Activated CD4-positive, alpha-beta T cell treated with anti-CD3 and anti-CD28 coated beads for 36 hours (primary cell): ENCODE measurements at places on chromosomes 16 and 17. TPM values are rescaled to one million over a fixed set of nuclear protein-coding genes. Genes with fewer than 3 reads are reported as not detected.

The KRTAP9-4 gene
- not detected for total RNA-seq

The PDE6G gene
- 2.5 TPM for total RNA-seq

The AIPL1 gene
- not detected for total RNA-seq

The SULT1A4 gene
- total RNA-seq = 1.3 TPM

The AOC2 gene
- 1.9 TPM for total RNA-seq

The DNAH9 gene
- total RNA-seq = not detected

The HAP1 gene
- not detected for total RNA-seq

The STX1B gene
- total RNA-seq = 1.3 TPM

The CHST4 gene
- total RNA-seq = not detected

GRCh38 chr16:13573903-13574302 is 346.1 kb upstream of the ERCC4 start:
- no peaks in the 10 kb centered on the region for H3K36me3 ChIP-seq
- H3K27ac ChIP-seq = no peak overlapping the region
- H3K27me3 ChIP-seq = no peaks in the 10 kb centered on the region

GRCh38 chr16:80148826-80149225 is 392.0 kb upstream of the DYNLRB2 start:
- H3K27ac ChIP-seq = no peak overlapping the region
- peaks cover 14% of the 10 kb centered on the region for H3K27me3 ChIP-seq
- DNase-seq = no peak
- H3K36me3 ChIP-seq = no peaks in the 10 kb centered on the region
- no peaks in the 10 kb centered on the region for H3K4me1 ChIP-seq

DNA sequence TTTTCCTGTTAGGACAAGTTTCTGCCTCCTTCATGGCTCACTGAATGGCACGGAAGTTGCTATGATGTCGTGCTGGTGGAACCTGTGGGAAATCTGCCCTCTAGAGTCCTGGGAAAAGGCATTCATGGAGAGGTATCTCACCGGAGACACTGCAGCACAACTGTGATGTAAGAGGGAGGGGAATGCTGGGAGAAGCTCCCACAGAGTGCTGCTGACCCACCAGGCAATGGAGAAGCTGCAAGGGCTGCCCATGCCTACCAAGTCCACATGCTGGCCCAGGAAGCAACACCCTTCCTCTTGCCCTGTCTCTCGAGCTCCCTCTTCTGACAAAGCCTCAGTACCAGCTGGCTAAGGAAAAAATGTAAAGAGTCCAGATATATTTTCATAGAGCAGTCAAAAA is 45.2 kb upstream of the SLC5A11 start:
- no peak overlapping the region for H3K4me3 ChIP-seq
- no peak for DNase-seq
- H3K36me3 ChIP-seq = peaks cover 58% of the 10 kb centered on the region
- peaks cover 3% of the 10 kb centered on the region for H3K4me1 ChIP-seq
- H3K27me3 ChIP-seq = no peaks in the 10 kb centered on the region

DNA sequence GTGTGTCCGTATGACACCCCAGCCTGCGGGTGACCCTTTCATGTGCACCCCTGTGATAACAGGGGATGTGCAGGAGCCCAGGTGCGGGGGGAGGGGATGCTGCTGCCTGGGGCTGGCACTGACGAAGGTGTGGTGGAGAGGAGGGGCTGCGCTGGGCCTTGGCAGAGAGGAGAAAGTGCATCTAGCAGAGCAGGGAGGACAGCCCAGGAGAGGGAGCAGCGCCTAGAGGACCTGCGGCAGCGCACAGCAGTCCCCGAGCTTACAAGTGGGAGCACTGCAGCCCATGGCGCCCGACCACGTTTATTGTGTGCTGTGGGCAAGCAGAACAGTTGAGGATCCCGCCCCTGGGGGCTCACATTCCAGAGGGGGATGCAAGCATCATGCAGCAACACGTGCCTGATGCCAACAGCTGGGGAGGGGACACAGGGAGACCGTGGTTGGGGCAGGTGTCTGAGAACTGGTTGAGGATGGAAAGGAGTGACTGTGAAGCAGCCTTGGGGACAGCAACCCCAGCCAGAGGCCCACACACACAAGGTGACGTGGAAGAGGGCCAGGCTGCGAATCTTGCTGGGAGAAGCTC is 10.9 kb upstream of the SLC7A5 start:
- peak; percentile 5 for DNase-seq
- H3K4me1 ChIP-seq = peaks cover 24% of the 10 kb centered on the region
- H3K4me3 ChIP-seq = no peak overlapping the region
- H3K27me3 ChIP-seq = no peaks in the 10 kb centered on the region

GRCh38 chr16:25596194-25596593 is 95.6 kb upstream of the HS3ST4 start:
- DNase-seq = no peak
- no peaks in the 10 kb centered on the region for H3K36me3 ChIP-seq

DNA sequence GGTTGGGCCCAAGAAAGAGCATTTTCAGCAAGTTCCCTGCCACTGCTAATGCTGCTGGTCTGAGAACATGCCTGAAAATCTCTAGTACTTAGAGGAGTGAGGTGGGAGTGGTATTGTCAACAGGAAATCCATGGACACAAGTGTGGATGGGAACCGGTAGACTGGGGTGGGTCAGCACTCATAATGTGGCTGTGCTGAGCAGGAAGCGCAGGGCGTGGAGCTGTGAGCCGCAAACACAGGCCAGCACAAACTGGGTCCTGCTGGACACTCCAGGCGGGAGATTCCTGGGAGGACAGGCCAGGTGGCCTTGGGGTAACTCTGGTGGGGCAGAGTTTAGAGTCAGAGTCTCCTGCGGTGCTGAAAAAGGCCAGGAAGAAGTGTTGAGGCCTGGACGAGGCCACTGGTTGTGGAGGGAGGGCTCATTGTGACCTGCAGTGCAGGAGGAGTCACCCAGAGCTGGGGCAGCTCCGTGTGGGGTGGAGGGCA is 62.6 kb downstream of the BANP start:
- H3K27ac ChIP-seq = no peak overlapping the region
- no peak for DNase-seq
- peaks cover 16% of the 10 kb centered on the region for H3K36me3 ChIP-seq
- no peak overlapping the region for H3K4me3 ChIP-seq
- H3K27me3 ChIP-seq = no peaks in the 10 kb centered on the region

DNA sequence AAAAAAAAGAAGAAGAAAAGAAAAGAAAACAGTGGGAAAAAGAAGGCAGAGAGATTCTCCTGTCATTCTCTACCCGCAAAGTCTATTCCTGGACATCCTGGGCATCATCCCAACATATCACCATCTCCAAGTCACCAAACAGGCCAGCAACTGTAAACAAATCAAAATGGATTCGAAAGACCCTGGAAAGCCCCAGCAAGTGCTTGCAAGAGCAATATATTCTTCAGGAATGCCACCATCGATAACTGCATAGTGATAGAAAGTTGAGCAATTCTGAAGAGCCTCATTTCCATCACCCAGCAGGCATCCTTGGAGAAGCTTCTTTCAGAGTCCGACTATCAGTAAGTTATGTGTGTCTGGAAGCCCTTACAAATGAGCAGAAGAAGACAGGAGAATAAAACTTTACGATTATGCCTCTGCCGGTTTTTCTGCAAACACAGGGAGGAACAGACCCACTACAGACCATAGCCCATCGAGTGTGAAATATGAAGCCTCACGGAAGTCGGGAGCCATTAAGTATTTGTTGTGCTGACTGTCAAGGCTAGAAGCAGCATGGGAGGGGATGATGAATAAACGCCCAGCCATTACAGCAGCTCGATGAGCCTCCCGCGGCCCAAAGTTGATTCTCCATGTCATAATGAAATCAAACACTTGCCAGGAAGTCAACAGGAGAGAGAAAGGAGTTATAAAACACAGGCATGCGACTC is 64.5 kb upstream of the SEC14L1 start:
- no peak overlapping the region for H3K27ac ChIP-seq
- H3K27me3 ChIP-seq = peaks cover 12% of the 10 kb centered on the region
- H3K4me1 ChIP-seq = no peaks in the 10 kb centered on the region

DNA sequence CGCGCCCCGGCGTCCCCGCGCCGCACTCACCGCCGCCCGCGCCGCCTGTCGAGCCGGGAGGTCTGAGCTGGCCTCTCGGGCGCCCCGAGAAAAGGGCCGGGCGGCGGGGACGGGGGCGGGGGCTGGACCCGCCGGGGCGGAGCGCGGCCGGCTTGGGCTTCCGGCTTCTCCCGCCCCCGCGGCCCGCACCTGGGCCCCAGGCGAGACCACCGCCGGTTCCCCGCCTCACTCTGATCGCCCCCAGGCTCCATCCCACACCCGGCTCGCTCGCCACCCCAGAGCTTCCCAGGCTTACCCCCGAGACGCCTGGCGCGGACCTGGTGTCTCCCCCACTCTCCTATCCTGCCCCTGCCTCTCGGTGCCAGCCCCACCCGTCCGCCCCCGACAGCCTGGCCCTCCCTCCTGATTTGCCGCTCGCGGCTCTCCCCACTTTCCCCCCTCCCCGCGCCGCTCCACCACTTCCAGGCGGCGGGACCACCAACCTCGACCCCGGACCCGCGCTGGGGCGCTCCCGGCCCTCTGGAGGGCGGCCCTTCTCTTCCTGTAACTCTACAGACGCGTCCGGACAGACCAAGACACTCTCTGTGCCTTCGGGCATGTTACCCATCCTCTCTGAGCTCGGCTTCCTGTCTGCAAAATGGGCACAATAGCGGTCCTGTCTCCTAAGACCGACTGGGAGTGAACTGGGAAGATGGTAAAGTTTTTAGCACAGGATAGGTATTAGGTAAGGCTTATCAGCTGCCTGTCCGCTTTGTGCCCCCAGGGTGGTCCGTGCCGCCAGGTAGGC is at the start of gene LITAF:
LITAF (minus strand) TSS at position 64 of the 787 bp plus-strand sequence. CDS start 30,189 bp downstream, outside the sequence.
- H3K4me3 ChIP-seq = peak within 1 kb of the TSS; percentile 89
- no peaks in the 10 kb centered on the region for H3K27me3 ChIP-seq
- peak within 1 kb of the TSS; percentile 90 for H3K27ac ChIP-seq
- peak; percentile 74 for DNase-seq
- H3K4me1 ChIP-seq = peaks cover 32% of the 10 kb centered on the region
- H3K36me3 ChIP-seq = peaks cover 18% of the 10 kb centered on the region

DNA sequence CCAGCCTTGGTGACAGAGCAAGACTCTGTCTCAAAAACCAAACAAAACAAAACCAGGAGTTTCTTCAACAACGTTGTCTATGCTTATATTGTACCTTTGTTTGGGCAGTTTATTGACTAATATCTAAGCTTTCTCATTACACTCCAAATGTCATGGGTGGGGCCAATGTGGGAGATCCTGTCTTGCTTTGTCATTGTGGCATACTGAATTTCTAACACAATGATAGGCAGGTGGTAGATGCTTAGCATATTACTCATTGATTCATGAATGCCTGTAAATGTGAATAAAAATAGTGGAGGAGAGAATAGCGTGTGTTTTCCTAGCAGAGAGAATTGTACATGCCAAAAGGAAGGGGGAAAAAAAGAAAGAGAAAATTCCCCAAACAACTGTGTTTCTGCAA is 802.5 kb upstream of the EEF2KMT start:
- no peaks in the 10 kb centered on the region for H3K27me3 ChIP-seq
- no peak overlapping the region for H3K4me3 ChIP-seq
- DNase-seq = no peak
- H3K36me3 ChIP-seq = no peaks in the 10 kb centered on the region

DNA sequence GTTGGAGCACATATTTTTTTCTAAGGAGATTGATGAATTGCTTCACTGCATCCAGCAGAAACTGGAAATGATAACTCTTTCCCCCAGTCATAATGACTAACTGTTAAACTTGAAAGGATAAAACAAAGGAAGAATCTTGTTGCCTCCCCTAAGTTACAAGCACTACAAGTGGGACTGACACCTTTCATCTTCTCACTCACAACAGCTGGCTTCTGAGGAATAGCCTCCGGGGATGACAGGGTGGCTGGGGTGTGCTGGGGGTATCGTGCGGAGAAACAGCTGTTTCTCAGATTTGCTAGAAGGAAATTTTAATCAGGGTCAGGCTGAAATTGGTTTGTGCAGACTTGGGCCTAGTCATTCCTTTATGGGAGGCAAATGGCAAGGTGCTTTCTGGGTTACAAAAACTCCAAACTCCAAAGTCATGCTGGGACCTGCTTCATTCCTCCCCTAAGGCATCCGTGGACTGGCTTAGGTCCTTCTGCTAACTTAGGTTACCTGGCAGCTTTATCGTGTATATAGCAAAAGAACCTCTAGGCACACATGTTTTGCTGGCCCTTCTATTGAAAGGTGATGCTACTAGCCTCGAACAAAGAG is 557.2 kb downstream of the TOX3 start:
- H3K27ac ChIP-seq = no peak overlapping the region
- DNase-seq = no peak
- no peaks in the 10 kb centered on the region for H3K27me3 ChIP-seq
- no peaks in the 10 kb centered on the region for H3K4me1 ChIP-seq
- no peaks in the 10 kb centered on the region for H3K36me3 ChIP-seq

GRCh38 chr16:23020084-23020483 is 129.2 kb downstream of the USP31 start:
- H3K27me3 ChIP-seq = peaks cover 8% of the 10 kb centered on the region
- H3K36me3 ChIP-seq = no peaks in the 10 kb centered on the region
- DNase-seq = no peak
- no peak overlapping the region for H3K27ac ChIP-seq
- H3K4me3 ChIP-seq = no peak overlapping the region

- H3K4me3 ChIP-seq = peak within 1 kb of the TSS; percentile 79
- H3K27me3 ChIP-seq = peaks cover 35% of the 10 kb centered on the region
- no peaks in the 10 kb centered on the region for H3K36me3 ChIP-seq
- DNase-seq = peak; percentile 100
Observed at GRCh38 chr17:79796763-79797491, at the start of gene CBX8. Gene CBX8, minus strand, starts transcription at chr17:79797077. Its CDS starts 79 bp downstream, at chr17:79796998.

- H3K36me3 ChIP-seq = no peaks in the 10 kb centered on the region
- H3K4me3 ChIP-seq = no peak overlapping the region
- no peak for DNase-seq
- no peaks in the 10 kb centered on the region for H3K4me1 ChIP-seq
- H3K27me3 ChIP-seq = peaks cover 3% of the 10 kb centered on the region
Observed at GRCh38 chr17:79702034-79702433, 28.7 kb upstream of the ENPP7 start.

DNA sequence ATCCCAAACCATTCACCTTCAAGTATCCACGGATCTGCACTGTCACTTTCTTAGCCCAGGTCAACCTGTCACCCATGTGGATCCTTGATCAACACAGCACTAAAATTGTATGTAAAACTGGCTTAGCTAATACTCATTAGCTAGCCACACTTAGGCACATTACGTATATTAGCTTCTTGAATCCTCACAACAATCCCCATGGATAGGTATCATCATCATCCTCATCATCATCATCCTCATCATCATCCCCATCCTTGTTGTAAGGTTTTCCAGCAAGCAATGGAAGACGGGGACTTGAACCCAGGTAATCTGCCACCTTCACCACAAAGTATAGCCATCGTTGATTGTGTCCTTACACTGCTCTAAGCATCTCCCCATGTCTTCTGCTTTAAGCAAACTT is 184.3 kb downstream of the XYLT1 start:
- no peaks in the 10 kb centered on the region for H3K27me3 ChIP-seq
- DNase-seq = no peak
- H3K4me1 ChIP-seq = peaks cover 7% of the 10 kb centered on the region
- no peak overlapping the region for H3K4me3 ChIP-seq
